NCI-H1048 (cell line): ENCODE measurements at places on chromosomes 5 and 9.

GRCh38 chr9:16315720-16316119 lies 554.8 kb downstream of the BNC2 start:
- no peak for DNase-seq

DNA sequence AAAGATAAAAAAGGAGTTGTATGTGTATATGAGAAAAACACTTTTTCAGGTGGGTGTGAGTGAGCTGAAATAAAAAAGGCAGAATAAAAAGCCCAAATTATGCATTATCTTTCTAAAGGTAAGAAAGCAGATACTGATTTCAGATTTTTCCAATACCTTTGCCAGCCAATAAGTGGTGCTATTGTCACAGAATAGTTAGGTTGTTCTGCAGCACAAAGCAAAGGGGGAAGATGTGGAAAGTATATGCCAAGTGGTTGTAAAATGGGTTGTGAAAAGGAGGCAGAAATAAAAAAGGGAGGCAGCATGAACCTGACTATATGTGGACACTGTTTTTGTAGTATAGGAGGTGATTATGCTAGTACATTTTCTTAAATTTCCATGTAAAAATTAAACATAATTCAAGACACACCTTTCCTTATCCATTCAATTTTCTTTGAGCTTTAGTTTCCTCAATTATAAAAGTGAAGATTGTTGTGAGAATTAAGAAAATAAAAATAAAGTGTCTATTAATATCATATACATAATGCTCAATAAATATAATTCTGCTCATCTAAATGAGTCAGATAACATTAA lies 106.7 kb downstream of the SMIM15 start:
- DNase-seq, result no peak

- DNase-seq, result no peak
These were observed 773 bp upstream of the AGGF1 start for GRCh38 chr5:77029376-77029885.

- DNase-seq, result no peak
These were observed 10.0 kb downstream of the INSYN2B start for GRCh38 chr5:169970339-169970738.

DNA sequence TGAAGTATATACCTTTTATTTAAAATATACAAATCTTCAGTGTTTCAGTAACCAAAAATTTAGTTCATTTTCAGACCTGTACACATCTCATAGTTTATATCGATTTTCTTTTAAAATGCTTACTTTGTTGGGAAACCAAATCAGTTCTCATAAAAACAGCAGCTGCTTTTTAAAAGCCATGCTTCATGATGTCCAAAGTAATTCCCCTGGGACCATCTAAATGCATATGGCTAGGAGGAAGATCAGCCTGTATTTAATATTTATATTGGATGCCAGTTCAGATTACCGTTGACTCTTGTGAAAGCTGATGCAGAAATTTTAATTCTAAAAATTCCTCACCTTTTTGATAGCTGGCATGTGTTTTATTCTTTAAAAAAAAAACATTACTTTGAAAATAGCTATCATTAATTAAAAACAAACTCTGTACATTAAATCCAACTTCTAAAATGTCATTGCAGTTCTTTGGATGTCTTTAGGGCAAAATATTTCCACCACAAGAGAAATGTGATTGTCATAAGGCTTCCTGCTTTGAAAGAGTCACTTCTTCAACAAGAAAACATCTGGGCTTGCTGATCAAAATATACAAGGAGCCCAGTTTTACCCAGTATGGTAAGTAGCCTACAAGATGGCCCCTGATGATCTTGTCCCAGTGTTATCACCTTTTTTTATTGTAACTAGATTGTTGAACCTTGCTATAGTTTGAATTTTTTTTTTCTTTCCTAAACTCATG lies 1242.9 kb upstream of the CDH6 start:
- DNase-seq, result no peak

- DNase-seq, result no peak
These were observed 45.5 kb upstream of the HSPA9 start for GRCh38 chr5:138620663-138621224.

DNA sequence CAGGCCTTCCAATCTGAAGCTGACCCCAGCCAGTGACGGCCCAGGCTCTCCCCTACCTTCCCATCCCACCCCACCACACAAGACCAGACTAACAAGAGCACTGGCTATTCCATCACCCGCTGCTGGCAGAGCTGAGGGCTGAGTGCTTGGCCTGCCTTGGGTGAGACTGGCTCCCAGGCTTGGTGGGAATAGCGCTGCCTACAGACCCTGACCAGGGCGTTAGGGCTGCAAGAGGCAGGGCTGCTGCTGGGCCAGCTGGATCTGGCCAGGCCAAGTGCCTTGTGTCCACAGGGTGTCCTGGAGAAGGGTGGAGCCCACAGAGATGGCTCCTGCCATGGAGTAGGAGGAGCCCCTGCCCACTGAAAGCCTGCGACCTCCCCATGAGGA lies 31.6 kb upstream of the ANGPTL2 start:
- DNase-seq, result no peak

DNA sequence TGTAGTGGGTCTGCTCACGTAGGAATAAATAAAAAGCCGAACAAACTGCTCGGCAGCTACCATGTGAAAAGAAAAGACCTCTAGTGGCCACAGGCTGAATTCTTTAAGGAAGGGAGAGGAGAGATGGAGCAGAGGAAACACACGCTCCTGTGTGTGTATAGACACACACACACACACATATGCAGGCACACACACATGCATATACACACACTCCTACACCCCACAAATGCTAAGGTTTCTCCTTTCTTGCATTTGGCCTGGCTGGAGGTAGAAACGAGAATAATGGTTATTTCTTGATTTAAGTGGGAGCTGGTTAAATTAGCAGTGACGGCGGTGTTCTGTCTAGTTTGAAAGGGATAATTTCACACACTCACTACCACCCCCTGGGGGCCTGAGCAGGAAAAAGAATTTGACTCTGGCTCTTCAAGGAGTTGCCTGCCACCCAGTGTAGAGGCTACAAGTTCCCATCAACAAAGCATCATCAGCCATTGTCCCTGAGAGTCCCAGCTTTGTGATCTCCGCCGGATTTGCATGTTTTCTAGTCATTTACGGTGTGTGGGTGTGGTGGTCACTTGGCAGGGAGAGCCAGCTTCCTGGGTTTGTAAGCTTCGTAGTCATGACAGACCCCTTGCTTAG lies at the start of gene INSYN2B:
TSS of gene INSYN2B (minus strand) at position 78 of the 636 bp plus-strand sequence. CDS start 96,597 bp downstream, outside the sequence.
- DNase-seq, result no peak

GRCh38 chr5:126878085-126878484 lies 101.1 kb downstream of the LMNB1 start:
- no peak for DNase-seq

GRCh38 chr9:121992571-121993212 lies 100.4 kb downstream of the TTLL11 start:
- DNase-seq, result peak; percentile 48

- no peak for DNase-seq
These were observed 47.2 kb downstream of the NIPAL4 start for GRCh38 chr5:157506981-157507780.

DNA sequence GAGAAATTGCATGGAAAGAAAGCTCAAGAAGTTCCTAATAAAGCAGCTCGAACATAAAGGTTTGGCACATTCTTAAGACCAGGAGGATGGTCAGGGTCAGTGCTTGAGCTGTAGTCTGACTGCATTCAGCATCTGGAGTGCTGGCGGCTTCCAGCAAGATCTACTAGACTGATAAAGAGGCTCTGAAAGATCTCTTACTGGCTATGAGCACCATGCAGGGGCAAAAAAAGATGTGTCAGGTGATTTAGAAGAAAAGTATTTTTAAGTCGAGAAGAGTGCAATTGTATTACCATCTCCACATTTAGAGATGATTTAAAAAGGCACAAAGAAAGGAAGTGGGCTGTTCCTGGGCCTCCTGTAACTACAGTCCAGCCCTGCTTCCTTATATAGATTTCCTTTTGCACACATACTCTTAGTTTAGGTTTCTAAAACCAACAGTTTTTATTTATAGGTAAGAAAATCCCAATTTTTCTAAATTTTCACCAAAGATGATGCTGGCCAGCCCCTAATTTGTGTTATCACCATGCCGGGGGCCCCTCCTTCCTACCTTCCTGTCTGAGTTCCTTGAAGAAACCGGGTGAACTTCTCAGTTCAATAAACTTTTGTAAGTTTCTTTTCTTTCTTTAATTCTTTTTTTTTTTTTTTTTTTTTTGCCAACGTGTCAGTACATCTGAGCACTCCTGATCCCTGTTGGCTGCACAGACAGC lies 65.9 kb upstream of the PLPP1 start:
- DNase-seq, result no peak

DNA sequence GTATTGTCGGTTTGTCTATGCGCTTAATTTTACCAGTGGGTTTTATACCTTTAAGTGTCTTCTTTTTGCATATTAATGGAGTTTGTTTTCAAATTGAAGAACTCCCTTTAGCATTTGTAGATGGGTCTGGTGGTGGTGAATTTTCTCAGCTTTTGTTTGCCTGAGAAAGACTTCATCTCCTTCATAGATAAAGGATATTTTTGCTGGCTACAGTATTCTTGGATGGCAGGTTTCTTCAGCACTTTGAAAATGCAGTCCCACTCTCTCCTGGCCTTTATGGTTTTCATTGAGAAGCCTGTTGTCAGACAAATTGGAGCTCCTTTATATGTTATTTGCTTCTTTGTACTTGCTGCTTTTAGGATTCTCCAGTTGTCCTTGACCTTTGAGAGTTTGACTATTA lies 142.1 kb downstream of the RAB3C start:
- no peak for DNase-seq

- no peak for DNase-seq
These were observed 63.5 kb upstream of the OSMR start for GRCh38 chr5:38782180-38782835.

DNA sequence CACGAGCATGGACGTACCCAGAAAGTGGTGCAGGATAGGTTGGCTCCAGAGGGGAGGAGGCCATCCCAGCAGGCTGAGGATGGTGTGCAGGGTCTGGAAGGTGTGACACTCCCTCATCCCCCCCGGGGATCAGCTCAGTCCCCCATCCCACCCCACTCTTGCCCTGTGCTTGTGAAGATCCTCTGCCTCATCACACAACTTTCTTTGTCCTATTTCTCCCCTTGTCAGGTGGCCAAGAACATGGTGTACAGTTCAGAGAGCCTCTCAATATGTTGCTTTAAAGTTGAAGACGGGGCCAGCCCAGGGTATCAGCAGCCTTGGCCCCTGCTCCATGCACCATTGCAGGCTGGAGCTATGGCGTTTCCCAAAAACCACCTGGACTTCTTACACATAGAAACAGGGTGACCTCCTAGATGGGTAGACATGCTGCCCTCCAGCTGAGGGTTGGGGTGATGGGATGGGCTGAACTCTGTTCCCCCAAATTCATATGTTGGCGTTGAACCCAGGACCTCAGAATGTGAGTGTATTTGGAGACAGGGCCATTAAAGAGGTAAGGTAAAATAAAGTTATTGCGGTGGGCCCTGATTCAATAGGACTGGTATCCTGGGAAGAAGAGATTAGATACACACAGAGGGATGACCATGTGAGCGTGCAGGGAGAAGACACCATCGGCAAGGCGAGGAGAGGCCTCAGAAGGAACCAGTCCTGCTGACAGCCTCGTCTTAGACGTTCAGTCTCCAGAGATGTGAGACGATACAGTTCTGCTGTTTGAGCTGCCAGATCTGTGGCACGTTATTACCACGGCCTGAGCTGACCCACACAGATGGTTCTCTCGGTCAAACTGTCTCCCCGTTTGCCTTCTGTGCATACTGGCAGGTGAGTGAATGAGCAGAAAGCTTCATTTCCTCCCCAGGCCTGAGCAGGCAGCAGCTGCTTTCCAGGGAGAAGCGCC lies 272.5 kb downstream of the GADD45G start:
- DNase-seq, result no peak

DNA sequence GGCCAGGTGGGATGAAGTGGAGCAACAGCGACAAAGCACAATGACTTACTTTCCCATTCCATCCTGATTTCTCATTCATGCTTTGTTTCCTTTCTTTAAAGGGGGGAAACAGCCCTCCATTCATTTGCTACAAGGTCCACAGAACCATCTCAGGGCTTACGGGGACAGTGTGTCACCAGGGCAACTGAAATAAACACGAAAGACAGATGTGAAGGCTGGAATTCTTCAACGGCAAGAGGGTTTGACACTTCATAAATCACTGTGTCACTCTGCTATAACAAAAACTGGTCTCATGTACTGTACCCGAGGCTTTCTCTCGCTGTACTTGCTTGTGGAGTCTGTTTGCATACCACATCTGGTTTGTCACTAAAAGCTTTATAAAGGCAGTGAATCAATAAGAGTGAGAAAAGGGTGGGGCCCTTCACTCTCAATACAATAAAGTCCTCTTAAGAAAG lies 150.8 kb downstream of the EFNA5 start:
- no peak for DNase-seq

DNA sequence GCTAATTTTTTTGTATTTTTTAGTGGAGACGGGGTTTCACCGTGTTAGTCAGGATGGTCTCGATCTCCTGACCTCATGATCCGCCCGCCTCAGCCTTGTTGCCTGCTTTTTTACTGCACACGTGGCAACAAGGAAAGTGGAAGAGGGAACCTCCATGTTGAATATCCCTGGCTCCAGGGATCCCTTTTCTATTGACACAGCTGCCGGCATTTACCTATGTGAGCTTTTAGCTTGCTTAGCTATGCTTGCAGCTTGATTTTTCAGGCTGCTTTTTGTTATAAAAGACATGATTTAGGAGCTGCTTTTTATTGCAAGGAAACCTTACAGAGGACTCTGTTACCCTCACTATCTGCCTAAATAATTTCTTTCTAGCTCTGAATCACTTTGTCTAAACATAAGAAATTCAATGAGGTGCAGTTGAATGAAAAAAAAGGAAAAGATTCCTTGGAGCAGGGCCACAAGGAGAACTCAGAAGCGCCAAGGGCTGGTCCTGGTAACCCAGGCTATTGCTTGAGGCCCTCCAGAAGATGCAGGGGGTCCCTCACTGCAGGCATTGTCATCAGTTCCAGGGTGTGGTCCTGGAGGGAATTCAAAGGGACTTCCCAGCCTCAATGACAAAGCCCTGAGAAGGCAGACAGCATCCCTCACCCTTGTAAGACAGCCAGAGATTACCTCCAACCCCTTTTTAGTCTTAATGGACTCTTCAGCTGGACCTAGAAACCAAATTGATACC lies 89.9 kb downstream of the SYK start:
- DNase-seq, result no peak

- no peak for DNase-seq
These were observed 411.4 kb downstream of the KCTD16 start for GRCh38 chr5:144582066-144582465.

DNA sequence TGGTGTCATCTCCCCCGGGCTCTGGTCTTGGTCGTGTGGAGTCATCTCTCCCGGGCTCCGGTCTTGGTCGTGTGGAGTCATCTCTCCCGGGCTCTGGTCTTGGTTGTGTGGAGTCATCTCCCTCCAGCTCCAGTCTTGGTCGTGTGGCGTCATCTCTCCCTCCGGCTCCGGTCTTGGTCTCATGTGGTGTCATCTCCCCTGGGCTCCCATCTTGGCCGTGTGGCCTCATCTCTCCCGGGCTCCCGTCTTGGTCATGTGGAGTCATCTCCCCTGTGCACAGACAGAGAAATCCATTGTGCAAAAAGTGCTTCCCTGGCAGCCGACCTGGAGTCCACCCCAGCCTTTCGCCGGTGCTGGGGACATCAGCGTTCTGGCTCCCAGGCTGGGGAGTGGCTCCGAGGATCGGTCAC lies 91.1 kb upstream of the CACNA1B start:
- DNase-seq, result no peak
